ENCODE measurements at places on chromosomes 12 and 14.

GRCh38 chr12:92529944-92530343 is 172.8 kb upstream of the PLEKHG7 start:
- H3K27me3 ChIP-seq = no peaks in the 10 kb centered on the region
- peak; percentile 89 for ATAC-seq
- peak overlapping the region; percentile 28 for H3K27ac ChIP-seq

- H3K36me3 ChIP-seq = no peaks in the 10 kb centered on the region
- H3K27ac ChIP-seq = no peak overlapping the region
- no peak overlapping the region for H3K4me3 ChIP-seq
- H3K4me1 ChIP-seq = peaks cover 9% of the 10 kb centered on the region
Observed at GRCh38 chr12:124588751-124589267, 21.4 kb upstream of the NCOR2 start.

DNA sequence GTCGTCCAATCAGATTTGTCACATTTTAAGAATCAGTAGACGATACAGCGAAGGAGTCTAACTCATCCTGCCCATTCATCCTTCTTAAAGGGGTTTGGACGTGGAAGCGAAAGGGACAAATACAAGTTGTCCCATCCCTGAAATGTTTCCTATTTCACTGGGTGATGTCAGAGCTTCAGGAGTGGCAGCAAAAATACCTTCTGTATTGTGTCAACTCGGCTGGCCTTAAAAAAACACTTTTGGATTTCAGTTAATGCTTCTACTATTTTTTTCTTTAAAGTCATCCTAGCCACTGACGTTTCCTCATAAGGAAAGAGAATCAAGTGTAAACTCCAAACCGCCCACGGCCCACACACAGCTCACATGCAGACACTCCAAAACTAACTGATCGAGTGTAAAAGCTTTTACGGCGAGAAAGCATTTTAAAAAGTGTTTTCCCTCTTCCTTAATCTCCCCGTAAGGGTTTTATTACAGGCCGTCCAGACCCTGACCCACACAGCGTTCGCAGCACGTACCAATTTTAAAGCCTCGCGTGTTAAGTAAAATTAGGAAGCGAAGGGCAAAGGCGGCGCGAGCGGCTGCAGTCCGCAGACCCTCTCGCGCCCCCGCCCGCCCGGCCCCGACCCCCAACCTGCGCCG is 593 bp downstream of the CFL2 start:
- peaks cover 5% of the 10 kb centered on the region for H3K4me1 ChIP-seq
- peak; percentile 51 for ATAC-seq
- peak overlapping the region; percentile 82 for H3K27ac ChIP-seq
- no peaks in the 10 kb centered on the region for H3K27me3 ChIP-seq
- H3K4me3 ChIP-seq = peak overlapping the region; percentile 86

- peaks cover 3% of the 10 kb centered on the region for H3K27me3 ChIP-seq
- no peak overlapping the region for H3K4me3 ChIP-seq
- H3K27ac ChIP-seq = no peak overlapping the region
- no peak for ATAC-seq
- H3K4me1 ChIP-seq = no peaks in the 10 kb centered on the region
- no peaks in the 10 kb centered on the region for H3K36me3 ChIP-seq
Observed at GRCh38 chr12:27844366-27845090, 64.5 kb upstream of the MANSC4 start.

DNA sequence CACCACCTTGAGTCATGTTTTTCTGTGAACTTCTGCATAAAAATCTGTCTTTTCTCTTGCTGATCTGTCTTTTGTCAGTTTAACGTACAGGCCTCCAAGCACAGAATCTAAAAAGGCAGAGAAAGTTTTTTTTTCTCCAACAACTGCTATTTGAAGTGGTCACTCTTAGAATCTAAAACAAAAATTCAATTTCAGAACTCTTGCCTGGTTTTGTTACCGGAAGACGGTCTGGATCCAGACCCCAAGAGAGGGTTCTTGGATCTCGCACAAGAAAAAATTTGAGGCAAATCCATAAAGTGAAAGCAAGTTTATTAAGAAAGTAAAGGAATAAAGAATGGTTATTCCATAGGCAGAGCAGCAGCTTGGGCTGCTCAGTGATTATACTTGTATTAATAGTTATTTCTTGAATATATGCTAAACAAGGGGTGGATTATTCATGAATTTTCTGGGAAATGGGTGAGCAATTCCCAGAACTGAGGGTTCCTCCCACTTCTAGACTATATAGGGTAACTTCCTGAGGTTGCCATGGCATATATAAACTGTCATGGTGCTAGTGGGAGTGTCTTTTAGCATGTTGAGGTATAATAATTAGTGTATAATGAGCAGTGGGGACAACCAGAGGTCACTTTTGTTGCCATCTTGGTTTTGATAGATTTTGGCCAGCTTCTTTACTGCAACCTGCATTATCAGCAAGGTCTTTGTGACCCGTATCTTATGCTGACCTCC is 150.0 kb upstream of the PLEKHA5 start:
- no peak overlapping the region for H3K27ac ChIP-seq
- H3K36me3 ChIP-seq = no peaks in the 10 kb centered on the region
- no peak for ATAC-seq
- H3K4me1 ChIP-seq = no peaks in the 10 kb centered on the region
- H3K4me3 ChIP-seq = no peak overlapping the region
- H3K27me3 ChIP-seq = peaks cover 3% of the 10 kb centered on the region

Measured in activated T-helper 17 cell treated with anti-CD3 and anti-CD28 coated beads, Interleukin-2, amount 50 U/mL, for 72 hours (primary cell).